ENCODE measurements at places on chromosomes 5 and 9.

DNA sequence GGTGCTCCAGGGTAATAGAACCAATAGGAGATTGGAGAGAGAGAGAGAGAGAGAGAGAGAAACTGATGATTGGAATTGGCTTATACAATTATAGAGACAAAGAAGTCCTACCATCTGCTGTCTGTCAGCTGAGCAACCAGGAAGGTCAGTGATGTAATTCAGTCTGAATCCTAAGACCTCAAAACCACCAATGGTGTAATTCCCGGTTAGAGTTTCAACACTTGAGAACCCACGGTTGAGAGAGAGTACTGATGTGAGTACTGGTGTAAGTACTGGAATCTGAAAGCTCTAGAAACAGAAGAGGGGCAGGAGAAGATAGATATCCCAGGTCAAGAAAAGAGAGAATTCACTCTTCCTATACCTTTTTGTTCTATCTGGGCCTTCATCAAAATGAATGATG lies 775.8 kb downstream of the EFNA5 start:
- no peak for DNase-seq

DNA sequence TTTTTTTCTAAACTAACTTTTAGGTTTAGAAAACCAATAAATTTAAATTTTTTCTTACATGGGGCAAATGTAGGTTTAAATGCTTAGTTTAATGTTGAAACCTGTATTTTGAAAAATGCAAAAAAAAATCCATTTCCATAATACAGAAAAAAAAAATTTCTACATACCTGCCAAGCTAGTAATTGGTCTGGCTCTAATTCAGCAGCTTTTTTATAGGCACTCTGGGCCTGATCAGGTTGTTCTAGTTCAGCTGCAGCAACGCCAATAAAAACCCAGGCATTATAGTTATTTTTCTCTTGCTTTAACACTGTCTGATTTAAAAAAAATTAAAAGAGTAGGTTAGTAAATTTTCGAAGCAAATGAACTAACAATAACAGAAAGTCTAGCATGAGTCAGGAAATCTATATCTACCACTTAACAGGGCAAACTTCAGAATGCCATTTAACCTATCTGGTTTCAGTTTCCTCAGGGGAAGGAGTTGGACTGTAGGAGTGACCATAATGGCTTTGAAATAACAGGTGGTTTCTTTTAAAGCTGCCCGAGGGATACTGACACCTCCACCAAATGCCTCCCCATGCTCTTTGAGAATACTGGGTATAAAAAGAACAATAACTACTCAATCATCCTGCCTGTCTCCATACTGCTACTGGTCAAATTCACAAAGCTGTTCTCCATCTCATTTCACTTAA lies 11.6 kb downstream of the SKIC3 start:
- no peak for DNase-seq

- no peak for DNase-seq
Measured at GRCh38 chr9:84151236-84151635, 170.6 kb downstream of the RMI1 start.

- no peak for DNase-seq
Measured at GRCh38 chr9:90665072-90665471, 22.4 kb upstream of the DIRAS2 start.

Measured in SK-N-DZ (cell line).